ENCODE measurements at places on chromosomes 5 and 9.

GRCh38 chr5:173733831-173734501 is 117.5 kb upstream of the BOD1 start:
- DNase-seq = no peak

GRCh38 chr9:69223605-69224004 is 49.5 kb downstream of the TJP2 start:
- DNase-seq = peak; percentile 26

GRCh38 chr9:136050701-136051452 is 44.2 kb downstream of the NACC2 start:
- no peak for DNase-seq

- no peak for DNase-seq
Observed at GRCh38 chr5:75546830-75547229, 35.1 kb downstream of the POLK start.

GRCh38 chr5:90307322-90307721 is 102.2 kb downstream of the CETN3 start:
- DNase-seq = no peak

- DNase-seq = no peak
Observed at GRCh38 chr9:123174887-123175518, 93.4 kb downstream of the STRBP start.

- no peak for DNase-seq
Observed at GRCh38 chr5:61669531-61669930, 337.5 kb downstream of the ZSWIM6 start.

DNA sequence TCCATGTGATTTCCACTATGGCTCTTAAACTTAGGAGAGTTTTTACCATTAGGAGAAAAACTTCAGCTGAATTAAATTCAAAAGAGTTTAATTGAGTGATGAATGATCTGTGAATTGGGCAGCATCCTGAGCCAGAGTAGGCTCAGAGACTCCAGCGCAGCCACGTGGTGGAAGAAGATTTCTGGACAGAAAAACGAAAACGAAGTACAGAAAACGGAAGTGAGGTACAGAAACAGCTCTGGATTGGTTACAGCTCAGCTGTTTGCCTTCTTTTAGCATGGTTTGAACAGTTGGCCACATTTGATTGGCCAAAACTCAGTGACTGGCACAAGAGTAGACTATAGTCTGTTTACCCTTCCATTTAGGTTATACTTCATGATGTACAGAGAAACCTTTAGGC is 69.2 kb upstream of the PLPP1 start:
- no peak for DNase-seq

DNA sequence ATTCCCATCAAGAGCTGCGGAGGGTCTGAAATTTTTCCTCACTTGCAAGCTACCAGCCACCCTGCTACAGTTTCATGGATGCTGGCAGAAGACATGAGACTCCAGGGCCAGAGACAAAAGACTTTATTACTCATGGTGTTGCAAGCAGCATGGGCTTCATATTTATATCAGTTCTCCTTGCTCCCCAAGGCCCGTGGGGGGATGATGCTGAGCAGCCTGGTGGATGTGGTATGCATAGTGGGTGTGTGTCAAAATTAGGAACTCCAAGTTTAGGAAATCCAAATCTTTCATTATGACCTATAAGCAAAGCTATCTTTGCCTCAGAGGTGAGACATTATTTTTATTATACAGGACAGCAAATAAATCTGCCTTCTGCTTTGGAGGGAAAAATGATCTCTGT is 105.7 kb upstream of the ALDH1B1 start:
- no peak for DNase-seq

DNA sequence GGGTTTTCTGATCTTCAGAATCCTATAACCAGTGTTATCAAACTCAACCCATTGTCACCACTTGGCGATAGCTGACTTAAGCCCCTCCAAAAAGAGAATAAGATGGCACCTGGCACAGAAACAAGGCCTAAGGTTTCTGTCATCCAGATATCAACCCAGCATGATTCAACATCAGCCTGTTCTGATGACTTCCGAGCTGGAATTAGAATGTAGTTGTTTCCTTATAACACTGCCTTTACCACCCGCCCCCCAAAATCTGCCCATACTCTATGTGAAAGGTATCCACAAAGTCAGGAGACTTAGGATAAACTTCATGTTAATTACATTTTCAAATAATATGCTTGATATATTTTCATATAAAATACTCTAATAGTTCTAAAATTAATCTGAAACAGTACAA is 5.2 kb downstream of the KLF9 start:
- no peak for DNase-seq

- peak; percentile 46 for DNase-seq
Observed at GRCh38 chr9:114434878-114435311, 47.1 kb upstream of the AKNA start.

- no peak for DNase-seq
Observed at GRCh38 chr5:89168766-89169165, 285.8 kb upstream of the MEF2C start.

- DNase-seq = no peak
Observed at GRCh38 chr9:28317745-28318144, 744.5 kb upstream of the C9orf72 start.

DNA sequence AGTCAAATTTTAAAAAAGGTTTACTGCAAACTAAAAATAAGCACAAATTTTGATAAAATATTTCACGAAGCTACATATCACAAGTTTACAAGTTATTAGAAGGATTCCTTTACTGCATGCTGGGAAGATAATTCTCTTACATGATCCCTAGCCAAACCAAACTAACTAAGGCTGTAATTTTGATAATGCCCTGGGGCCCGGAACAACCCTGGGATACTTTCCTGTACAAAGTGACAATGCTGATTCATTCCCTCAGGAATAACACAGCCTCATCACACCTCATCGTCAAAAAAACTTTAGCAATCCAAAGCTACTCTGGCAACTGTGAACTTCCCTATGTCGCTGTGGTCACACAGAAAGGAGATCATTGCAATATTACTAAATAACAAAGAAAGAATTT is 402.9 kb downstream of the RAB3C start:
- DNase-seq = no peak

GRCh38 chr5:87784879-87785495 is 372.3 kb upstream of the CCNH start:
- DNase-seq = no peak

DNA sequence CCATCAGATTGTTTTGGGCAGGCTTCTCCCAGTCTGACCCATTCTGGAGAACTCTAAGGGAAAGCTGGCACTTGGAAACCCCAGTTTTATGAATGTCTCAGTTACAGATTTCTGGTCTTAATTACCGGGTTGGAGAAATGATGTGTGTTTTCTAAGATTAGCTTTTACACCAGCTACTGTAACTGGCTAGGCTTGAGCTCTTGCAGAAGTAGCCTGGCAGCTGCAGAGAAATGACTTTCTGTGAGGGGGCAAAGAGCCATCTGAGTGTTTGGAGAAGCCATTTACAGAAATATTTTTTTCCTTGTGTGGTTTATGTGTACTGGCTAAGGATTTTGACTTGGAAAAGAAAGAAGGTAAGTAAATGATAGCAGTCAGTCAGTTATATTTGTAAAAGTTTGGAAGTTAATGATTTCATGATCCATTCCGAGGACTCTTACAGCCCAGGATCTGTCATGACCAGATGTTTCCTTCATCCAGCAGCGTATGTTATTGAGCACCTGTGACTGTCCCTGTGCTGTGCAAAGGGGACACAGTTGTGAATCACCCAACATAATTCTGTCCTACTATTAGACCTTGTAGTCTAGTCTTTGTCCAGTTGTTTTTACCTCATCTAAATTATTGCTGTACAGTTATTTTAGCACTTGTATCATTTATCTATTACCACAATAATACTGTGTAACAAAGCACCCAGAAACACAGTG is 53.7 kb upstream of the GDNF start:
- DNase-seq = no peak

DNA sequence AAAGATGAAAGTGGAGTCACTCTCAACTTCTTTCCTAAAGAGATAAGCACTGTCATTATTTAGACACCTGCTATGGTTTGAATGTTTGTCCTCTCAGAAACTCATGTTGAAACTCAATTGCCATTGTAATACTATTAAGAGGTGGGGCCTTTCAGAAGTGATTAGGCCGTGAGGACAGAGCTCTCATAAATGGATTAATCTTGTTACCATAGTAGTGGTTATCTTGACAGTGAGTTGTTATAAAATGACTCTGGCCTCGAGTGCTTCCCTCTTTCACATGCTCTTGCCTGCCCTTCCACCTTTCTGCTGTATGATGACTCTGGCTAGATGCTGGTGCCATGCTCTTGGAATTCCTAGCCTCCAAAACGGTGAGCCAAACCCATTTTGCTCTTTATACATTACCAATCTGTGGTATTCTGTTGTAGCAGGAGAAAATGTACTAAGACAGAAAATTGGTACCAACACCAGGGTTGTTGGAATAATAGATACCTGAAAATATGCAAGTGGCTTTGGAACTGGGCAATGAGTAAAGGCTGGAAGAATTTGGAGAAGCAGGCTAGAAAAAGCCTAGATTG is 38.0 kb downstream of the GDA start:
- DNase-seq = no peak

GRCh38 chr5:89268460-89268859 is 385.5 kb upstream of the MEF2C start:
- peak; percentile 49 for DNase-seq

DNA sequence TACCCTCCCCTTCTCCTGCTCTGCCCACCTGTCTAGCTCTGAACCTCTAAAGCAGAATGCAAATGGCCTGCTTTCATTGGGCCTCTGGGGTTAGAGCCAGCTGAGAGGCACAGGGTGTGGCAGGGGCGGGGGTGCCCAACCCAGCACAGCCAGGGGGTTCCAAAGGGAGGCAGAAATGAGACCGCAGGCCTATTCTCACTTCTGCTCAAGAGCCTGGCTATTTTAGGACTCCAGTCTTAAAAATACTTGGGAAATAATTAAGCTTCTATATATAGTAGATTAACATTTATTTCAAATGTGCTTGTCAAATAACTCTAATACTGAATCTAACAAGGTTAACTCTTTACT is 5.7 kb downstream of the QSOX2 start:
- peak; percentile 32 for DNase-seq

GRCh38 chr5:6412811-6413210 is 34.5 kb upstream of the MED10 start:
- no peak for DNase-seq

DNA sequence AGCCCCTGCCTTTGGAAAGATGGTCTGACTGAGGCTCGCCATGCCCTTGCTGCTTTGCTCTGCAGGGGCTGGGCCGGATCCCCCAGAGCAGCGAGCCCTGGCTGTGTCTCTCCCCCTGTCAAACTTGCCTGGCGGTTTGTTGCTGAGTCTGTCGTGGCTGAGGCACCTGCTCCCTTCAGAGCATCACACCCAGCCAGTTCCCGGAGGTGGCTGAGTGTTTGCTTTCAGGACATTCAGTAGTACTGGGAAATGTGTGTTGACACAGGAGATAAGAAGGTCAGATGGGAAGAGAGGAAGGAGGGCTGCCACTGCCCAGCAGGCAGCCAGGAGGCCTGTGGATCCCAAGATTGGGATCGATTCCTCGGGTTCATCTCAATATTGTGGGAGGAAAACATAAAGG is 62.9 kb downstream of the GADD45G start:
- no peak for DNase-seq

- no peak for DNase-seq
Observed at GRCh38 chr9:37412431-37413151, 9.9 kb upstream of the GRHPR start.

- peak; percentile 76 for DNase-seq
Observed at GRCh38 chr5:17436350-17436749, 61.7 kb upstream of the TAF11L2 start.

GRCh38 chr5:124996023-124996763 is 249.8 kb upstream of the ZNF608 start:
- no peak for DNase-seq

GRCh38 chr5:167217097-167217743 is 1074.2 kb upstream of the WWC1 start:
- DNase-seq = no peak

DNA sequence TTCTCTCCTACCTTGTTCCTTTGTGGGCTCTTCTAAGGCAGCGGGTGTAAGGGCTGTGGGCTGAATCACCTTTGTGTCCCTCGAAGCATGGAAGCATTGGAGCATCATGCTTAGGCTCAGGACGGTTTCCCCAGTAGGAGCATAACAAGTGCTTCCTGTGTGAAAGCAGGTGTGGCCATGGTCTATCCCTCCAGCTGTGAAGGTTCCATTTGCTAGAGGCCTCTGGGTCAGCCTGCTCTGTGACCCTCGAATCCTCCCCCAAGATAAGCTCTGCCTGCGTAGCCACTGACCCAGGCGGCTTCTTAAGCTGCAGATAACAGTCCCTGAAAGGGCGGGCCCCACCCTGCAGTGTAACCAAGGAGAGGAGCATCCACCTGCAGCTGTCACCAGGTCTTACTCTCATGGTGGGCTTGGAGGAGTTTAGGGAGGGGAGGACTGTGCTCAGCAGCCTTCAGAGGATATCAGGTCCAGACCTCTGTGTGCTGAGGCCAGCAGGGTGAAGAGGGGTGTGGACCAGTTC is 8.4 kb upstream of the NDST1 start:
- DNase-seq = no peak

- DNase-seq = no peak
Observed at GRCh38 chr5:38339446-38339845, 81.1 kb downstream of the EGFLAM start.

- DNase-seq = no peak
Observed at GRCh38 chr9:13274886-13275641, 4.4 kb downstream of the MPDZ start.

- DNase-seq = no peak
Observed at GRCh38 chr5:178899289-178899688, 3.6 kb downstream of the ZFP2 start.

DNA sequence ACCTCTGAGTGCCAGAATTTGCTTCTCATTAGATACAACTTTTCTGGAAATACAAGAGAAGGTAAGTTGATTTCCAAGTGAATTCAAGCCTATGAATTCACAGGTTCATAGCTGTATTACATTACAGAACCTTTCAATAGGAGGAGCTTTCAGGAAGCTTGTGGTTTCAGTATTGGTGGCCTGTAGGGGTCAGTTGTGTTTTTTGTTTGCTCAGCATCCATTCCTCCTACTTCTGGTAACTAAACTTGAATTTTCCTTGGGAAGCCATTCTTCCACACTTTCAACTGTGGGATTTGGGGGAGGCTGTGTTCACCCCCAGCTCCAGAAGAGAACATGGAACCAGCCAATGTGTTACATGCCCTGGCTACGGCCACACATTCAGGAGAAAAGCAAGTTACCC is 5.6 kb upstream of the CYSTM1 start:
- peak; percentile 32 for DNase-seq

- no peak for DNase-seq
Observed at GRCh38 chr9:75161116-75161857, 73.0 kb downstream of the OSTF1 start.

- no peak for DNase-seq
Observed at GRCh38 chr5:17252543-17252942, 35.1 kb downstream of the BASP1 start.

GRCh38 chr5:107219993-107220392 is 450.7 kb downstream of the EFNA5 start:
- DNase-seq = no peak

- DNase-seq = no peak
Observed at GRCh38 chr9:83385317-83385716, 152.9 kb downstream of the FRMD3 start.

GRCh38 chr5:158882660-158883059 is 217.1 kb downstream of the EBF1 start:
- DNase-seq = no peak

- no peak for DNase-seq
Observed at GRCh38 chr5:153700940-153701339, 210.5 kb downstream of the GRIA1 start.
